ENCODE measurements at places on chromosomes 2 and 18.

DNA sequence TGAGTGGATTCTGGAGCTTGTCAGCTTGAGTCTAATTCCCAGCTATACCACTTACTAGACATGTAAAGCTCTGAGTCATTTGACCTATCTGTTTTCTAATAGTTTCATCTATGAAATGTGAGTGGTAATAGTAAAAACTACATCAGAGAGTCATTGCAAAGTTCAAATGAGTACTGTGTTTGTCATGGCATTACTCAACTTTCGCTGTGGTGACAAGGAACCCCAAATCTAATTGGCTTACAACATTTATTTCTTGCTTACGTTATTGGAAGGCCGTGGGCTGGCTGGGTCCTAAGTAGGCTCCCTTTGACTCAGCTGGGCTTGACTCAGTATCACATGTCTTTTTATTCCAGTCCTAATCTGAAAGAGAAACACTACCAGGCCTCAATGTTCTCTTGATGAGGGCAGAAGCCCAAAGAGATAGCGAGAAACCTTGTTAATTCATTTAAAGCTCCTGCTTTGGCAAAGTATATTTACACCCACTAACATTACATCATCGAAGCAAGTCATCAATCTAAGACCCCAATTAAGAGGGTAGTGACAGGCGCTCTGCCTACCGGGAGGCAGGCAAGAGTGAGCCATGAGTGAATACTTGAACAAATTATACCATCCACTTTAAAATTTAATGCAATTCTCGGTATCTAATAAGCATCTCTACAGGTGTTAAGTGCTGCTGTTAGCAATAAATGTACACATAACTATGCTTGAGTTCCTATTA, 431.8 kb upstream of the SPHKAP start:
- no peak for DNase-seq

DNA sequence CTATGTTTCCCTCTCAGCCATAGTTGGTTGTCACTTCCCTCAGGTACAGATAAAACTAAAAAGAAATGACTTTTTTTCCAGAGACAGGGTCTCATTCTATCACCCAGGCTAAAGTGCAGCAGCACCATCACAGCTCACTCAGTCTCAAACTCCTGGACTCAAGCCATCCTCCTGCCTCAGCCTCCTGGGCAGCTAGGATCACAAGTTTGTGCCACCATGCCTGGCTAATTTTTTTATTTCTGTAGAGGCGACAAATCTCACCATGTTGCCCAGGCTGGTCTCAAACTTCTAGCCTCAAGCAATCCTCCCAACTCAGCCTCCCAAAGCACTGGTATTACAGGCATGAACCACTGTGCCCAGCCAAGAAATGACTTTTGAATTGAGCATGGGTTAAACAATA, 8.2 kb downstream of the ROCK2 start:
- DNase-seq = no peak

GRCh38 chr2:59025157-59025757, 784.1 kb upstream of the FANCL start:
- no peak for DNase-seq

- DNase-seq = no peak
Observed at GRCh38 chr2:176399074-176399598, 129.9 kb downstream of the MTX2 start.

DNA sequence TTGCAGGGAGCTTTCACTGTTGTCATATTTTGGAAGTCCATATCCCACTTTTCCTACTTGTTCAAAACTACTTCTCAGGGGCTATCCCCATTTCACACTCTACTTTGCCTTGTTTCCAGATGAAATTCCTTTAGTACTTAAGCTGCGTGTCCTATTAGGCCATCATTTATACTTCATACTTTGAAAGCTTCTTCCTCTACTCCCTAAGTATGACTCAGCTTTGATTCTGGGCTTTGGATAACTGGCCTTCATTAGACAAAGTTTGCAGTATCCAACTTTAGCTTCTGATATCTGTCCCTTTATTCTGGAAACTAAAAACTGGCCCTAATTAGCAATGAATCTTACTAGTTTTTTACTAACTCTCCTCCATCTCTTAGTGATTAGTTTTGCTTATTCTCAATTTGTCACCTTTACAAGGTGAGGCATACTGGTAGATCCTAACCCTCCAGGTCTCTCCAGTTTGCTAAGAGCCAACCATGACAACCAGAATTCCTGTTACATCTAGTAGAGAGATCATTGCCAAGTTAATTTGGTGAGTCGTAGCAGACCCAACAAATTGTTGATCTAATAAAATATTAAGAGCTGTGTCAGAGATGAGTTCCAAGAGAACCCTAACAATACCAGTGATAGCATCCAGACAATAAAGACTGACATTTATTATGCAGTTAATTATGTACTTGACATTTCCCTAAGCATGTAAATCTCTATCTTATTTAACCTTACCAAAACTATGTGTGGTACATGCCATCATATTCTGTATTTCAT, 31.2 kb upstream of the ITGAV start:
- DNase-seq = no peak

DNA sequence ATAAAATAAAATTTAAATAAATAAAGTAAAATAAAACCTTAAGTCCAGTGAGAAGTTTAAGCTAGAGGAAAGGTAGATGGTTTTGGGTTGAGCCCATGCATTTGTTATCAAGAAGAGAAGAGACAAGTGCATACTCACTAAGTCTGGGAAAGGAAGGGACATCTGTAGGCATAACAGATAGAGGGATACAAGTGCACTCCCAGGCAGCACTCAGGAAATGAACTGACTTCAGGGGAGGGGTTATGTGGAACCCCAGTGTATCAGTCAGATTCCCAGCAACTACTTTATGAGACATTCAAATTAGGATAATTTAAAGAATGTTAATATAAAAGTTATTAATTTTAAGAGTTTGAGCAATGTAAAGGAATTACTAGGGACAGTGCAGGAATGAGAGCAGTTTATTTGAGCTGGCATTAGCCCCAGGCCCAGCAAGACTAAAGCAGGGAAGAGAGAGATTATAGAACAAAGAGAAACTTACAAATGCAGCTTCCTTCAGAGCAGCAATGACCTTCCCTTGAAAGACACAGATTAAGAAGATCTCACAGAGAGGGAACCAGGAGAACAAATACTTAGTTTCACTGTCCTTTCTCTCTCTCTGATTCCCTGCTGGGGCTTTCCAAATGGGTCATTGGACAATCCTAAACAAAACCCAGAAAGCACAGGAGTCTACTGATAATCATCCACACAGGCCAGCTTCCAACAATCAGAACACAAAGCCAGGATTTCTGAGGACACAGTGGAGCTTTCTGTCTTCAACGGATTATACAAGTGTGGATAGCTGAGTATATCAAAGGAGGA, 109.7 kb downstream of the ERBB4 start:
- no peak for DNase-seq

DNA sequence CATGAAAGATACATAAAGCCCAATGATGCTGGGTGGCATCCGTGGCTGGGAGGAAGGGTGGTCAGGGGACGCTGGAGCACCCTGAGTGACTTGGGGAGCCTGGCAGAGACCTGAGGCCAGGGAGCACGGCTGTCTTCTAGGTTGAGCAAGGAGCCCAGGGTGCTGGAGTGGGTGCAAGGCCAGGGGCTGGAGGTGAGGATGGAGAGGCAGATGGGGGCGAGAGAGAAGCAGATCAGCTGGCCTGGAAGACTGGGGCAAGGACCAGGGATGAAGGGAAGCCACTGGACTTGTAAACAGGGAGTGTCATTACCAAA, 52.2 kb downstream of the FAM178B start:
- DNase-seq = no peak

GRCh38 chr2:228649447-228649846, 468.0 kb upstream of the SPHKAP start:
- DNase-seq = no peak

DNA sequence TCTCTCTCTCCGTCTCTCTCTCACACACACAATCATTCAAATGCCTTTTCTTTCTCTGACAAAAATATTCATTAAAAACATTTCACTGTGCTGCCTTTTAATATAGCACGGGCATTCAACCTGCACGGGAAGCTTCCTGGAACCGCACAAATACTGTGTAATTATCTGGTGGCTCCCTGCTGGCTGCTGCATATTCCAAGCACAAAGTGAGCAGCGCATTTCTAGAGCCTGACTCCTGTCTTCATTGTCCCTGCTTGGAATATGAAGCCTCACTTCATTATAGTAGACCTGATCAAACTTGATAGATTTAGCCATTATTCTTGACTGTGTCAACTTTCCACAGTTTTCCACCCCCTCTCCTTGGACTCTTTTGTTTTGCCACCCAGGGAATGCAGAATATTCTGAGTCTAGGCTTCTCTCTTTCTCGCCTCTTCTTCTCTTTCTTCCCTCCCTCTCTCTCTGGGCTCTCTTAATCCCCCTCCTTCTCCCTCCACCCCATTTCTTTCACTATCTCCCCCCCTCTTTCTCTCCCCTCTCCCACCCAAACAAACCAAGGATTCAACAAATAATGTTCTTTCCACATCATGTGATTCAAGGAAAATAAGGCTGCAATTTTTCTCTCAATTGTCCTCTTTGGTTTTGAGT, 672.1 kb upstream of the FANCL start:
- DNase-seq = no peak

GRCh38 chr2:238582159-238582558, 155.4 kb downstream of the ASB1 start:
- DNase-seq = no peak

DNA sequence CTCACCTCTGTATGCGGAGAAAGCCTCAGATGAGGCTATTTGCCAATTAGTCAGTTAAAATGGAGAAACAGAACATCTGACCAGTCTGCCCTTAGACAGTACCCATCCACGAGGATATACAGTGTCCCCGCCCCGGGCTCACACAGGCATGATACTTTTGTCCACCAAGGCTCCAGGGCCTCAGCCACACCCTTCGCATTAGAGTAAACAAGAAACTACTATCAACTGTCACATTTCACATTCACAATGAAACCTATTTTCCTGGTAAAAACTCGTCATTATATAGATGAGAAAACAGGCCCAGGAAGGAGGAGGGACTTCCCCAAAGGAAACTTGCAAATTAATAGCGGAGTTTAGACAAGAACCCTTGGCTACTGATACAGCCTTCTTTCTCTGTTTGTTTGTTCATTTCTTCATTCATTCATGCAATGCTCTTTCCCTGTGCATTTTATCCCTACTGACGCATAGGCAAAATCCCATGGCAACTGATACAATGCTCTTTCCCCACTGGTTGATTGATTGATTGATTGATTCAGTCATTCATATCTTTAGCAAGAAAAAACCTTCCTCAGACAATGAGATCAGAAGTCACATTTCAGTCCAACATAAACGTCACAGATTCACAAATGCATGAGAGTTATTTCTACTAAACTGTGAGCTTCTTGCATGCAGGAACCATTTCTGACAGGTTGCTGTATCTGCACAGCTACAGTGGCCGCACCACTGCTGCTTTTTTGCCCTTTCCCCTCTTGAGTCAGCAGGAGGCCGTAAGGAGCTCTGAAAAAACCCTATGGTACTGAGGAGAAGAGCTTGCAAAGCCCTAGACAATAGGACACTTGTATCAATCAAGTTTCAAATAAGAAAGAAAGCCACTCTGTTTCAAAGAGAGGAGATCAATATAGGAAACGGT, 777.1 kb downstream of the RNF144A start:
- DNase-seq = no peak

DNA sequence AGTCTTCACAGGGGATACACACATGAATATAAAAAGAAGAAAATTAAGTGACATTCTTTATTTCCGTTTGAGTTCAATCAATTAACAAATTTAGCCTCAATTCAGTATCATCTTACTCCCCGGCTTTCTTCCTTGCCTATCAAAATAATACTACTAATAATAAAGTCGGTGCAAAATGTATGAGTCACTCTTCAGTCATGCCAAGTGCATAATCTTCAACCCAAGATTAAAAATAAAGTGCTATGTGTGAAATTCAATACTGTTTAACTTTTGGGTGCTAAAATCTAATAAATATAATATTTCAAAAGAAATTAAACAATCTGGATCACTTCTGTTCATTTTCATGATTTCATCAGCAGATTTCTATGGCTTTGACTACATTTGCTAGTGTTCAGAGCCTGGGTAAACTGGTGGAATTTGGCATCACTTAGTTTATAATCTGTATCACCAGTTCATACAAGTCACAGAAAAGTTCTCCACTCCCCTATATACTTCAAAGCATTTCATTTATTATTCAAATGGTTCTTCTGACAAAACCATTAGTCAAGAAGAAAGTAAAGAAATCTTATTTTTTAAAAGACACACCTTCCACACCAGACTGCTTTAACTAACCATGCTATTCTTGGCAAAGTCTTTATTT, 183.6 kb downstream of the THADA start:
- no peak for DNase-seq

DNA sequence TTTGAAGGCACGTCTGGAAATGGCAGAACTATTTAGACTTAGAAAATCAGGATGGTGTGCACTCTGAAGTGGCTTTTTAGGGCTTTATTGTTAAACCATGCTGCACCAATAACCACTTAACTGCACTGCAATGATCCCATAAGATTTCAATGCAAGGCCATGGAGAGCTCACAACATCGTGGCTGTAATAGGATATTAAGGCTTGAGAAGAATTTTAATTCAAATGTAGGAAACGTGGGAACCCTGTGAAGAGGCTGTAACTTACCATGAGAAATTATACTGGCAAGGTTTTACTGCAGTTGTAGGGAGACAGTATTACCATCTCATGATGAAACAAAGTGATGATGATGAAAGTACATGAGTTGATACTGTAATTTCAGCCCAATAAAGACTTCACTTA, 242.5 kb downstream of the AFF3 start:
- DNase-seq = no peak

DNA sequence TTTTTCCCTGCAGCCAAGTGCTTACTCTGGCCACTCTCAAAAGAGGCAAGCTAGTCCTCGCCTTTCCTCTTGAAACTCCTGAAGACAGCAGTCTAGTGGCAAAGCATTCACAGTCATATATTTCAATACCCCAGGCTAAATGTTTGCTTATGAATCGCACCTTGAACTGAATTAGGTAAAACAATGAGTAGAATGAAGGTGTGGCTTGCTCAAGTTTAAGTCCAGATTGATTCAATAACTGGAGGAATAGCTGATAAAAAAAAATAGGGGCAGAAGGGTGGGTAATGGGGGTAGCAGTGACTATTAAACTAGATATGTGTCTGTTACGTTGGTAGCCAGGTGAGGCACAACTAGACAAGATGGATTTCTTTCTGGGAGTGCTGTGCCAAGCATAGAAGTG, 88.2 kb upstream of the EPB41L3 start:
- no peak for DNase-seq

Data from NCI-H524 treated with DMSO at 0.1 percent for 48 hours (cell line).